ENCODE measurements at places on chromosomes 12 and 14.

- no peak for DNase-seq
Observed at GRCh38 chr12:133203344-133204263, 22.3 kb downstream of the ZNF268 start.

- no peak for DNase-seq
Observed at GRCh38 chr14:76666746-76667145, 94.5 kb upstream of the VASH1 start.

DNA sequence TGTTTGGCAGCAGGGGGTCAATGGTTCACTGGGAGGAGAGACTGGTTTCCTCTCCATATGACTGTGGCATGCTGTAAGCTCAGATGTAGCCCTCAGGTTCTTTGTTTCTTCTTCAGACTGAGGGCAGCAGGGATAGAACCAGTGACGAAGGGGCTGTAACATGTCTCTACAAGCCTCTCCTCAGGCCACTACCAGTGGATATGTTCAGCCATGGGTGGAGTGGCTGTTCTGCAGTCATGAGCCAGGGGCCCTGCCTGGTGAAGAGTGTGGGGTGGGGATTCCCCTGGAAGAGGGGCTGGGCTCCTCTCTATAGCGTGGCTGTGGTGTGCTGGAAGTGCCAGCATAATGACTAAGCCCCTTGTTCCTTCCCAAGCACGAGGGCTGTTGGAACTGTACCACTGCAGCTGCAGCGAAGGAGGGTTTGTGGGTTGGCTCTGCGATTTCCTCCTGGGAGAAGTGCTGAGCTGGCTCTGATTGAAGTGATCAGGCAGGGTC, 55.8 kb downstream of the CMAS start:
- no peak for DNase-seq

GRCh38 chr14:95274279-95274678, 45.4 kb downstream of the CLMN start:
- no peak for DNase-seq

DNA sequence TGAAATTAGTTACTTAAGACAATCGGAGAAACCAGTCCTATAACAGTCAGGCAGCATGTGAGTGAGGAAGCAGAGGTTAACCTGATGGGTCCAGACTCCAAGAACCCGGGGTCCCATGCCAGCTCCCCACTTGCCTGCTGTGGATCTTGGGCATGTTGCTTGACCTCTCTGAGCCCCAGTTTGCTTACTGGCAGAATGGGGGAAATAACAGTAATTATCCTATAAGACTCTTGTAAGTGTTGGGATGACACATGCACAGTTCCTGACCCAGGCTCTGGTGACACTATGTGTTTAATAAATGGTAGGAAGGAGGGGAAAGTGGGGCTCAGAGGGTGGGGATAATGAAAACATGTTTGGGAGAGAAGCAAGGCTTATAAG, 56.8 kb downstream of the RPH3A start:
- no peak for DNase-seq

- no peak for DNase-seq
Observed at GRCh38 chr12:22743700-22744099, 118.7 kb downstream of the ETNK1 start.

- no peak for DNase-seq
Observed at GRCh38 chr12:128823216-128823915, 392 bp downstream of the SLC15A4 start.
